Breast epithelium (tissue), 4 donors: ENCODE measurements at places on chromosomes 5 and 9.

- H3K27me3 ChIP-seq: no peaks in the 10 kb centered on the region
- H3K27ac ChIP-seq: peak overlapping the region; percentile 88
- peak overlapping the region; percentile 85 for H3K4me3 ChIP-seq
- no peaks in the 10 kb centered on the region for H3K36me3 ChIP-seq
- H3K4me1 ChIP-seq: no peaks in the 10 kb centered on the region
Measured at GRCh38 chr5:9547122-9547947, 1.5 kb upstream of the SEMA5A start.

DNA sequence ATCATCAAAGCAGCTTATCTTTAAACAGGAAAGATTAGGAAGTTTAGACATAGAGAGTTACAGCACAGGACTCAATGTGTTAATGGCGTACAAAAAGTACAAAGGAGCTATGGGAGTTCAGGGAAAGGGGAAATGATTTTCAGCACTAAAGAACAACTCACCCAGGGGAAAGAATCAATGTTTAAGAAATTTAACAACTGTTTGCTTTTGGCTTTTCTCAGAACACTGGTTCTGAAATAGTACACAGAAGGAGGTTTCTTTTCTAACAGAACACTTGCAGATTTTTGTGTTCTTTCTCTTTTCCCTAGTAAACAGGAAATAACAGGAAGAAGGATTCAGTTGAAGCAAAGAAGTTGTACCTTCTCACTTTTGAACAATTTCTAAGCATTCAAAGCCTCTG lies 71.3 kb upstream of the GHR start:
- DNase-seq: no peak
- H3K27ac ChIP-seq: no peak overlapping the region
- no peaks in the 10 kb centered on the region for H3K27me3 ChIP-seq
- H3K4me3 ChIP-seq: no peak overlapping the region

- H3K27me3 ChIP-seq: no peaks in the 10 kb centered on the region
- H3K4me3 ChIP-seq: no peak overlapping the region
- H3K4me1 ChIP-seq: no peaks in the 10 kb centered on the region
- H3K27ac ChIP-seq: no peak overlapping the region
Measured at GRCh38 chr5:39176759-39177630, 42.4 kb downstream of the FYB1 start.

DNA sequence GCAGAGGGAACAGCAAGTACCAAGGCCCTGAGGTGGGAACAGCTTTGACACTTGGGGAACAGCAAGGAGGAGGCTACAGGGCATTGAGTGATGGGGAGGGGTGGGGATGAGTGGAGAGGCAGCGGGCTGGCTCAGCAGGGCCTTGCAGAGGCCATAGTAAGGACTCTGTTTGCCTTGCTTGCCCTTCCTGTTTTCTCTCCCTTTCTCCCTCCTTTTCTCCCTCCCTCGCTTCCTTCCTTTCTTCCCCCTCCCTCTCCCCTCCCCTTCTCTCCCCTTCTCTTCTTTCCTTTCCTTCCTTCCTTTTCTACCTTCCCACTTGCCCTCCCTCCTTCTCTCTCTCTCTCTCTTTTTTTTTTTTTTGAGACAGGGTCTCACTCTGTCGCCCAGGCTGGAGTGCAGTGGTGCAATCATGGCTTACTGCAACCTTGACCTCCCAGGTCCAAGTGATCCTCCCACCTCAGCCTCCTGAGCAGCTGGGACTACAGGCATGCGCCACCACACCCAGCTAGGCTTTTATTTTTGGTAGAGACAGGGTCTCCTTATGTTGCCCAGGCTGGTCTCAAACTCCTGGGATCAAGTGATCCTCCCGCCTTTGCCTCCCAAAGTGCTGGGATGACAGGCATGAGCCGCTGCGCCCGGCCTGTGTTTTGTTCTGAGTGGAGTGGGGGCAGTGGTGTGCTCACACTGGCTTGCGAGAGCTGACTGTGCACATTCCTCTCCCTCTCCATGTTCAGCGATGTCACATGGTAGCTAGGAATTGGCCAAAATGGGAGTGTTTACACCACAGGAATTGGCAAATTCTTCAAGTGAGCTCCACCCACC lies 17.1 kb downstream of the IER5L start:
- no peaks in the 10 kb centered on the region for H3K27me3 ChIP-seq
- H3K4me3 ChIP-seq: no peak overlapping the region
- H3K27ac ChIP-seq: peak overlapping the region; percentile 32
- no peaks in the 10 kb centered on the region for H3K36me3 ChIP-seq
- peaks cover 8% of the 10 kb centered on the region for H3K4me1 ChIP-seq

GRCh38 chr9:79213417-79214125 lies 358.2 kb upstream of the TLE4 start:
- H3K4me3 ChIP-seq: no peak overlapping the region
- H3K4me1 ChIP-seq: no peaks in the 10 kb centered on the region
- DNase-seq: no peak
- H3K27ac ChIP-seq: no peak overlapping the region
- H3K27me3 ChIP-seq: no peaks in the 10 kb centered on the region

GRCh38 chr9:5442400-5443011 lies 4.8 kb upstream of the PLGRKT start:
- H3K27me3 ChIP-seq: no peaks in the 10 kb centered on the region
- no peak overlapping the region for H3K27ac ChIP-seq
- no peak overlapping the region for H3K4me3 ChIP-seq
- H3K4me1 ChIP-seq: no peaks in the 10 kb centered on the region
- H3K36me3 ChIP-seq: no peaks in the 10 kb centered on the region

DNA sequence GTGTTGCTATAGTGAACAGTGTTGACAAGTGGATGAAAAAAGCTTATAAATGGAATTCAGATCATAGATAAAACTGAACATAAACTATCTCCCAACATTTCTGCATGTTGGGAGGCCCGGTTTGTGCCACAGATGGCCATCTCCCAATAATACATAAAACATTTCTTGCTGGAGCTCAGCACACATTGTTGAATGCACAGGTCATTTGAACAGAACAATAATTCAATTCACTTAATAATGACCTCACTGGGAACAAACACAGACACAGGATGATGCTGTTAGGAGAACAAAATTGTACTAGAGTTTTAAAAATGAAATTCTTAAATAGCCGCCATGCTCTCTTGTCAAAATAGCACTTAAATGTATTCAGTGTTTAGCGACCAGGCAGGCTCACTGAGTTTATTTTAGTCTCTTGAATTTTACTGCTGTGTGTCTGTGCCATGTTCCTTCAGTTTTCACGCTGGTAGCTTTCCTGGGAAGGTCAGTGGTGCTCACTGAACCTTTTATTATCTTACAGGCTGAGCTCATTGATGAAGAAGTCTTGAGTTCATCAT lies 85.0 kb upstream of the SSBP2 start:
- DNase-seq: no peak
- H3K4me1 ChIP-seq: no peaks in the 10 kb centered on the region
- H3K27me3 ChIP-seq: no peaks in the 10 kb centered on the region
- no peaks in the 10 kb centered on the region for H3K36me3 ChIP-seq
- H3K4me3 ChIP-seq: no peak overlapping the region
- H3K27ac ChIP-seq: peak overlapping the region; percentile 66

GRCh38 chr9:22817181-22817580 lies 370.6 kb downstream of the DMRTA1 start:
- H3K4me3 ChIP-seq: no peak overlapping the region

DNA sequence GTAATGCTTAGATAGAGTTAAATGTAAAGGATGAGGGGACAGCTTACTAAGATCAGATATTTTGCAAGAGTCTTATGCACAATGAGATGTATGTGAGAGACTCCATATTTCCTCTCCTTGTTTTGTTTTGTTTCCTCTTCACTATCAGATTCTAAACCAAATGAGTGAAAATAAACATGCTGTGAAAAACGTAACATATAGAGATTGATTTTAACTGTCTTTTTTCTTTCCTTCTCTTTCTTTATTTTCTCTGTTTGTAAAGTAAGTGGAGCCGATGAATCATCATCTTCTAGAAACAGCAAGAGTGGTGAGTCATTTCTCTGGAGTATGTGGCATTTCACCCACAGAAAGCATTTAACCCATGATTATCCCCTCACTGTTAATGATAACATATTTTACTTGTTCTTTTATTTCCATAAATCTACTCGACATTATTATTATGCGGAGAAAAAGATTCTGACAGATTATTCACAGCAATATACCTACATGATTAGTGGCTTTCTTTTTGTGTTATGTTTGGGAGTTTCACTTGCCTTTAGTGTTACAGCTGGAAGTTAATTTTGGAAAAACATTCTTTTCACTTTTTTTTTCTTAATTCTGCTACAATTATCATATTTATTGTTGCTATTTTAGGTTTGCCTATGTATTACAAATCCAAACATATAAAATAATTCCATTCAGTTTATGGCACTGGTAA lies 2.1 kb upstream of the ANXA1 start:
- no peaks in the 10 kb centered on the region for H3K27me3 ChIP-seq
- H3K4me1 ChIP-seq: peaks cover 8% of the 10 kb centered on the region
- peak overlapping the region; percentile 68 for H3K27ac ChIP-seq
- H3K4me3 ChIP-seq: no peak overlapping the region
- H3K36me3 ChIP-seq: no peaks in the 10 kb centered on the region

GRCh38 chr5:171525085-171525484 lies 105.6 kb downstream of the FGF18 start:
- no peaks in the 10 kb centered on the region for H3K27me3 ChIP-seq
- H3K27ac ChIP-seq: no peak overlapping the region
- H3K4me3 ChIP-seq: no peak overlapping the region
- no peaks in the 10 kb centered on the region for H3K4me1 ChIP-seq
- DNase-seq: no peak
- H3K36me3 ChIP-seq: no peaks in the 10 kb centered on the region

- H3K27ac ChIP-seq: no peak overlapping the region
- H3K36me3 ChIP-seq: no peaks in the 10 kb centered on the region
- no peak for DNase-seq
- H3K4me1 ChIP-seq: no peaks in the 10 kb centered on the region
- H3K27me3 ChIP-seq: no peaks in the 10 kb centered on the region
- H3K4me3 ChIP-seq: no peak overlapping the region
Measured at GRCh38 chr9:130997925-130998596, 10.9 kb upstream of the LAMC3 start.

- no peak overlapping the region for H3K27ac ChIP-seq
- H3K27me3 ChIP-seq: no peaks in the 10 kb centered on the region
- no peaks in the 10 kb centered on the region for H3K36me3 ChIP-seq
- H3K4me1 ChIP-seq: peaks cover 14% of the 10 kb centered on the region
- DNase-seq: no peak
Measured at GRCh38 chr9:125540497-125540896, 166.5 kb downstream of the MAPKAP1 start.

DNA sequence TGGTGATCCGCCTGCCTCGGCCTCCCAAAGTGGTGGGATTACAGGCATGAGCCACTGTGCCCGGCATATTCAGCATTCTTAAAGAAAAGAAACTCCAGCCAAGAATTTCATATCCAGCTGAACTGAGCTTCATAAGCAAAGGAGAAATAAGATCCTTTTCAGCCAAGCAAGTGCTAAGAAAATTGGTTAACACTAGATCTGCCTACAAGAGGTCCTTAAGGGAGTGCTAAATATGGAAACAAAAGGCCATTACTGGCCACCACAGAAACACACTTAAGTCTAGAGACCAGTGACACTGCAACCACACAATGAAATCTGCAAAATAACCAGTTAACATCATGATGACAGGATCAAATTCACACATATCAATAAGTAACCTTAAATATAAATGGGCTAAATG lies 331.5 kb downstream of the MAN2A1 start:
- H3K4me1 ChIP-seq: no peaks in the 10 kb centered on the region
- DNase-seq: no peak

DNA sequence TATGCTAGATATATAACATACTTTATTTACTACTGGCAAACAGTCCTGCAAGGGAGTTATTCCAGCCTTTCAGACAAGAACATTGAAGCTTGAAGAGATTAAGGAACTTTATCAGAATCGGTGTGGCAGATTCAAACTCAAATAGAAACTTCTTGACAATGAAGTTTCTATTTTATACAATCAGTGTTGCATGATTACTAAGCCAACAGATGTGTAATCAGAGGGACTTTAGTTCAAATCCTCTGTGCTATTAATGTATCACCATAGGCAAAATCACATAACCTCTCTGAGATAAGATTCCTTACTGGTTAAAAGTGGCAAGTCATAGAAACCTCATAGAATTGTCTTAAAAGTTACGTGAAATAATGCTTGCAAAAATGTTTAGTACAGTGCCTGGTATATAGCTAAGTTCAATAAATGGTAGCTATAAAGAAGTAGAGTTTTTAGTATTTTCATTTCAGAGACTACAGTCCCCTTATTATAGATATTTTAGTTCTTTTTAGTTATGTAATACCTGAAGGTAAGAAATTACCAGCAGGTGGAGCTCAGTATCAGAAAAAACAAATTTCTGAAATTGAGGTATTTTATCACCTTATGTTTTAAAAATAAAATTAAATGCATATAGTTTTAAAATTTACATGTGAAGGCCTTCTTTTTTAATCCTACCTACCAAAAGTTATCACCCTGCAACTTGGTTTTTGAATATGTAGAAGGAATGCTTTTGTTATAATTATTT lies 172.1 kb downstream of the FER start:
- no peak overlapping the region for H3K4me3 ChIP-seq
- no peaks in the 10 kb centered on the region for H3K4me1 ChIP-seq
- no peaks in the 10 kb centered on the region for H3K27me3 ChIP-seq
- H3K36me3 ChIP-seq: no peaks in the 10 kb centered on the region
- H3K27ac ChIP-seq: no peak overlapping the region

- peaks cover 2% of the 10 kb centered on the region for H3K4me1 ChIP-seq
- no peak for DNase-seq
- H3K36me3 ChIP-seq: no peaks in the 10 kb centered on the region
- H3K27me3 ChIP-seq: no peaks in the 10 kb centered on the region
Measured at GRCh38 chr5:1931604-1932231, 49.0 kb upstream of the IRX4 start.

DNA sequence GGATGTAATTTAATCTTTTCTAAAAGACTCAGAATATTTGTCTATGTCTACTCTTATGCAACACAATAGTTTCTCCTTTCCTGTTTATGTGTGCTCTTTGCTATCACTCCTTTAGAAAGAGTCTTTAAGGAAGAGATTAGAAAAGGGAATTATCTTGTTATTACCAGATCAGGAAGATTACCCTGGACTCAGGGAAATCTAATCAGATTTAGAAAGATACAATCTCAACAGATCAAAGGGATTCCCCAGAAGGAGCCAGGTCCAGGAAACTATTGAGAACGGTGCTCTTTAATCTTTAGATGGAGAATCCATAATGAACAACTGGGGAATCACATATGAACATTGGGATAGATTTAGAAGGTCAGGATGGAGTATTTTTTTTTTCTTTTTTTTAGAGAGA lies 32.4 kb upstream of the ZFR start:
- H3K4me1 ChIP-seq: no peaks in the 10 kb centered on the region
- H3K27ac ChIP-seq: no peak overlapping the region
- no peaks in the 10 kb centered on the region for H3K36me3 ChIP-seq
- no peak for DNase-seq
- no peak overlapping the region for H3K4me3 ChIP-seq
- no peaks in the 10 kb centered on the region for H3K27me3 ChIP-seq

DNA sequence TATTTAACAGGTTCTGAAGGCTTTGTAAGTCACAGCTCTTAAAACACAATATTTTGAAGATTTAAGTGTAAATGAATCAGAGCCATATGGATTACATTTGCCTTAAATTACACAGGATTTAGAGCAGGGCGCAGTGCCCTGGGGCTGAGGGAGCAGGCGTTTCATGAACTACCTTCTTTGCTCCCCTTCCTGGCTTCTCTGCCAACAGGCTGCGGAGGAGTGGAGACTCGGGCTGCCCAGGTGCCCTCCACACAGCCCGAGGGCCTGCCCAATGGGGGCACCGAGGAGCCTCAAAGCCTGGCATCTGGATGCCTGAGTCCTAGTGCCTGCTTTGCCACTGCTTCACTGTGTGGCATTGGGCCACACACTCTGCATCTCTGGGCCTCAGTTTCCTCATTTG lies 90.6 kb upstream of the HAND1 start:
- no peaks in the 10 kb centered on the region for H3K36me3 ChIP-seq
- no peak for DNase-seq
- H3K27me3 ChIP-seq: peaks cover 3% of the 10 kb centered on the region
- no peak overlapping the region for H3K27ac ChIP-seq
- no peak overlapping the region for H3K4me3 ChIP-seq
- no peaks in the 10 kb centered on the region for H3K4me1 ChIP-seq
